Lower lobe of right lung (tissue), 2 donors: ENCODE measurements at places on chromosomes 6 and 20. TPM values are rescaled to one million over a fixed set of nuclear protein-coding genes. Genes with fewer than 3 reads are reported as not detected.

Gene CDH4
- 0.06 TPM for total RNA-seq

Gene LGSN
- 1.7 TPM for total RNA-seq

Gene PAQR8
- 6.8 TPM for total RNA-seq

Gene RPS21
- total RNA-seq, result 1,104 TPM

Gene BEND6
- 0.32 TPM for total RNA-seq

DNA sequence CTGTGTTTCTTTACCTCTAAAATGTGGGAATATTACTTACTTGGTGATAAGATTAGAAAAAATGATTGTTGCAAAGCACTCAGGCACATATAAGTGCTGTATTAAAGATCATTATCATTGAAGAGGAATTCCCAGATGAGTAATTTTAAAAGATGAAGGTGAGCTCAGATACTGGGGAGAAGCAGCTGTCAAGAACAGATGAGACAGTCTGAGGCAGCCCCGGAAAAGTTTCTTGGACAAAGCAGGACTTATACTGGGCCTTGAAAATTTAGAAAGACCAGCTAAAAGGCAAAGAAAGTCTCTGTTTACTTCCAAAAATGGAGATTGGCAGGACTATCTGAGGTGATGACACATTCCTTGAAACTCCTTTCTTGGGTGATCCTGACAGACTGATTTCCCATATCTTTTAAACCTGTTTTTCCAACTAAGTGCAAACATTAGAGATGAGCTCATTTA, 93.8 kb upstream of the MARCKS start:
- no peak for DNase-seq

DNA sequence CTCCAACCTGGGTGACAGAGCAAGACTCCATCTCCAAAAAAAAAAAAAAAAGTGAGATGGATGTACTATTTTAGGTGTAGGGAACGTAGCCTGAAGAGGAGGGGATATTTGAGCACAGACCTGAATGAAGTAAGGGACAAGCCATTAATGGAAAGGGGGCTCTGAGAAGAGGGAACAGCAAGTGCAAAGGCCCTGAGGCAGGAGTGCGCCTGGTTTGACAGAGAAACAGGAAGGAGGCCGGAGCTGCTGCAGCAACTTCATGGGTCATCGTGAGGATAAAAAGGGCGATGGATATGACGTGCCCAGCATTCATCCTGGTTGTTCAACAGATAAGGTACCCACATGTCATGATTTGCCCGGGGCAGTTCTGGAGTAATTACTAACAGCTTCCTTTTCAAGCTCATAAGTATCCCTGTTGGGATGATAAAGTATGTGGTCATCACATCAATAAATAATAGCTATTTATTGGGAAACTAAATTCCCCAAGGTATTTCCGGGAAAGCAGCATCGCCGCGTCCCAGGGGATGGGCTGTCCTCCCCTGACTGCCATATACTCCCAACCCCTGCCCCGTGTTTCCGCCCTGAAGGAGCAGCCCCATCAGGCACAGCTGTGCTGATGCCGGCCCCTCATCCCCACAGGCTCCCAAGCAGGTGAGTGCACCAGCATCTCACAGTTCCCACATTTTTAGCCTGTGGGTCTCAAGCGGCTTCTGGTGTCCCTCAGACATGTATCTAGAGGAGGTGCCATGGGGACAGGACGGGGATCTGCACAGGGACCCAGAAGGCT, 43.4 kb downstream of the DLGAP4 start:
- DNase-seq, result no peak

GRCh38 chr20:58457083-58457695, 58.0 kb downstream of the APCDD1L start:
- DNase-seq, result no peak

GRCh38 chr6:109237077-109237985, 142.0 kb downstream of the CEP57L1 start:
- DNase-seq, result no peak

GRCh38 chr6:97586344-97586743, 303.3 kb upstream of the MMS22L start:
- no peak for DNase-seq

GRCh38 chr6:3484192-3484591, 27.3 kb upstream of the SLC22A23 start:
- DNase-seq, result no peak

GRCh38 chr20:1802385-1803060, 92.7 kb upstream of the SIRPA start:
- peak; percentile 84 for DNase-seq

- no peak for DNase-seq
These were observed 495.2 kb downstream of the PREX1 start for GRCh38 chr20:48332555-48332954.

DNA sequence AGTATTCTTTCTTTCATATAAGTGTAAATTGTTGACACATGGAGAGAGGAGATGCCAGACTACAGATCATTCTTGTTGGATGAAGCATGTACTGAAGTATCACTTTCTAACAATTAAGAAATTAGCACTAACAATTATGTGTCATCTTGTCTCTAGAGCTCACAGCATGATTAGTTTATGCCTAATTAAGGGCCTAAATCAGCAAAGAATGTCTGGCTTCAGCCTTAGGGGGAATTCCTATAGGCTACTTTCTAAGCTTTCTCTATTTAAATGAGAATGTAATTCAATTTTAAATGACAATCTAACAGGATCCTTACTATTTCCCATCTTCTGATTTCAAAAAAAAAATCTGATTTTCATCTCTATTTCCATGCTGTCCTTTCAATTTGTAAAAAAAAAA, 371.0 kb downstream of the EPHA7 start:
- no peak for DNase-seq

GRCh38 chr6:168097621-168098430, 18.8 kb upstream of the FRMD1 start:
- DNase-seq, result peak; percentile 14

- DNase-seq, result no peak
These were observed 537.5 kb downstream of the QKI start for GRCh38 chr6:163952005-163952404.

DNA sequence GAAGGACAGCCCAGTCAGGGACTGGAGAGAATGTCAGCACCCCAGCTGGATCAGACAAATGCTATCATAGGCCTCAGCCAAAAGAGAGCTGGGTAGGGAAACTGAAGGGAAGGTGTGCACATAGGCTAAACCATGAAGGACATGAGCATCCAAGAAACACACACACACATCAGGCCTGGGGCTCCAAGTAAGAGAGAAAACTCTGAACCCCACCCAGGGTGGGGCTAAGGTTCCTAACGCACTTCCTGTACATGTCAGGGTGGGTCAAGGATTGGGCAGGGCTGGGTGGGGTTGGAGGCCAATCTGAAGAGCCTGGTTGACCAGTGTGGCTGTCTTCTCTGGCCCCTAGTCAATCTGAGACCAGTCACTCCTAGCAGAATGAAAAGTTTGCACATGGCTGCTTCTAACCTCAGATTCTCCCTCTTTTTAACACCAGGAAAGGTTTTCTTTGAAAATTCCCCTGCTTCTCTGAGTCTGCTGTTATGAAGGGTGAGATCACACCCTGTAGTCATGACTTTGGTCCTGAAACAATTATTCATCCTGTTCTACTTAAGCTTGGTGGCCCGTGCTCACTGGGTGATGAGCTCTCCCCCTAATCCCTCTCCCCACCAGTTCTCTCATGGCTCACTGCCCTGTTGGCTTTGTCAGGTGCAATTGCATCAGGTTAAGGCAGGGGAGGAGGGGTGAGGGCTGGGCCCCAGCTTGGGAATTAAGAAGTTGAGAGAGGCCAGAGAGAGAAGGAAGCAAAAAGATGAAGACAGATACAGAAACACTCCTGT, 88.4 kb downstream of the MAFB start:
- no peak for DNase-seq
